ENCODE measurements at places on chromosomes 5 and 9. TPM values are rescaled to one million over a fixed set of nuclear protein-coding genes. Genes with fewer than 3 reads are reported as not detected.

GRCh38 chr5:139847790-139848507 lies 52.3 kb downstream of the PSD2 start:
- no peak for DNase-seq

DNA sequence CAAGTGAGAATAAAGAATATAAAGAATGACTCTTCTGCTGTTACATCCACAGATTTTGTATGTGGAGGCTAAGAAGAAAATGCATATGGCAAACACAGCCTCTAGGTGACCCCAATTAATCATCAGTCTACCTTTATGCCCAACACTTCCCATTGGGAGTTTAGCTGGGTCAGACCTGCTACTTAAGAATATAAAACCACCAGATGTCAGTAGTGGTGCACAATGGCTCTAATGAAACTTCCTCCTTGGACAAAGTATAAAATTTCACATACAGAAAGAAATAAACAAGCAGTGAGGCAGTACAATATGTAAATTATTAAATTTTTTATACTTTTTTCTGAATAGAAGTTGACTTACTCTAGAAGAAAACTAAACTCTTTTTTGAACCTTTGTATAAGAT lies 539.9 kb downstream of the BRINP1 start:
- DNase-seq = no peak

- DNase-seq = no peak
These were observed 1.5 kb downstream of the SEPTIN8 start for GRCh38 chr5:132775476-132775961.

- DNase-seq = no peak
These were observed 595.9 kb downstream of the DNAH5 start for GRCh38 chr5:13348568-13348967.

SPATA31A3 gene
- not detected for total RNA-seq

SLC6A3 gene
- 0.57 TPM for total RNA-seq

CARTPT gene
- not detected for total RNA-seq

NTNG2 gene
- 2.2 TPM for total RNA-seq

SLC6A18 gene
- total RNA-seq = not detected

- no peak for DNase-seq
These were observed 99.3 kb upstream of the NIPBL start for GRCh38 chr5:36777105-36777757.

DNA sequence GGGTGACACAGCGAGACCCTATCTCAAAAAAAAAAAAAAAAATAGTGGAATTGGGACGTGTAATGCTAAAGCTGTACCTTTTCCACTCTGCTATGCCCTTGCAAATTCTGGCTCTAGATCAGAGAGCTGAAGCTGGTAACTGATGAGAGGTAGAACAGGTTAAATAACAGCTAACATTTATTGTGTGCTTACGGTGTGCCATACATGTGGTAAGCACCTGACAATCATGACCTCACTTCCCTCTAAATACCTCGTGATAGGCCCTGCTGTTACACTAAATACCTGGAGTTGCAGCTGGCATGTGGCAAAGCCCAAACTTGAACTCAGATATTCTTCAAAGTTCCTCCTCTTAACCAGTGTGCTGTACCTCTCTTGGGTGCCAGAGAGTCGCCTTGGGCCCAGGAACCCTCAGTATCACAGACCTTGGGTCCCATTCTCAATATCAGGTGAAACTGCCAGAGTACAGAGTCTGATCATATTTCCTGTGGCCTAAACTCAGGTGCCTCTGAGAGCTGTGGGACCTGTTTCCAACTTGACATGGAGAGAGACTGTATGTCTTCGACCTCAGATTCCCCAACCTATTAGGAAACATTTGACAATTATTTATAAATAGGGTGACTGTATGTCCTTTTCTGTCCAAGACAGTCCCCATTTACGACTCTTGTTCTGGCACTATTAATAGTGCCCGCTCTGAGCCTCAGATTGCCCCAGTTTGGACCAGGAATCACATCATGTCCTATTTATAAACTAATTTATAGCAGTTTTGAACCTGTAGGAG lies 4.8 kb downstream of the ARL10 start:
- DNase-seq = no peak

GRCh38 chr9:115106642-115107041 lies 11.3 kb downstream of the TNC start:
- no peak for DNase-seq

SLCO4C1 gene
- total RNA-seq = 1.2 TPM

DNA sequence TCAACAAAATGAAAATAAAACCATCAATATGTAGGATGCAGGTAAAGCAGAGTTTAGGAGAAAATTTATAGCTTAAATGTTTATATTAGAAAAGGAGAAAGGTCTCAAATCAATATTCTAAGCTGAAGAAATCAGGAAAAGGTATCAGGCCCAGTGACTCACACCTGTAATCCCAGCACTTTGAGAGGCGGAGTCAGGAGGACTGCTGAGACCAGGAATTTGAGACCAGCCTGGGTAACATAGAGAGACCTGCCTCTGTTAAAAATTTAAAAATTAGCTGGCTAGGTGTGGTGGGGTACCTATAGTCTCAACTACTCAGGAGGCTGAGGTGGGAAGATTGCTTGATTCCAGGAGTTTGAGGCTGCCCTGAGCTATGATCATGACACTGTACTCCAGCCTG lies 32.2 kb downstream of the CCDC69 start:
- peak; percentile 9 for DNase-seq

C9orf50 gene
- total RNA-seq = not detected

DNA sequence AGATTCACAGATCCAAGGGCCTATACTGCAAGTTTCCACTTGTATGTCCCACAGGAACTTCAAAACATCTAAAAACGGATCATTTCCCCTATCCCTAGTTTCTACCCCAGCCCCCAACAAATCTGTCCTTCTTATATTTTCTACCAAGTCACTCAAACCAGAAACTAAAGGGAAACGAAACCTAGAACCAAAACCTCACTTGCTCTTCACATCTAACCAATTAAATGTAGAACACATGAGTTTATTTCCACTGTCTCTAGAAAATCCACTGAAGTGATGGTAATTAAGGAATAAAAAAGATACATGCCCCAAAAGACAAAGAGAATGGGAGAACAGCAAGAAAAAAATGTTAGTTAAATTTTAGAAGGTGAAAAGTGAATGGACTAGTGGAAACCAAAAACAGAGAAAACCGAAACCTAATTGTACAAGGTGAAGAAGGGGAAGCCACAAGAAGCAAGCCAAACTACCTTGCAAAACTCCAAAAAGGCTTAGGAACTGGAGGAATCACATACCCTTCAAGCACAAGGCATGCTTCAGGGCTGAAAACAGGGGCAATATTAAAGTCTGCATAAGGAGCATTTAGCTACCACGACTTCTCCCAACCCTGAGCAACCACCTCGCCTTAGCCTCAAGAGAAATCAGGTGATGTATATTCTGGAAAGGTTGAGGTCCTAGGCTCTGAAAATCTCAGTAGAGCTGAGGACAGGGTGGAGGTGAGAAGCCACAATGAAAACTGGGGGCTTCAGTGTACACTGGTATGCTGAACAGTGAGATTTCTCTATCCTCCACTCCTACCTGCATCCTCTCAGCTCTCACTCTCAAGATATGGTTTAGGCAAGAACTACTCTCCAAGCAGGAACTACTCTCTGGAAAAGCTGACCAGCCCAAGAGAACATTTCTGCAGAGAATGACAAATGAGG lies 11.1 kb downstream of the SMU1 start:
- DNase-seq = no peak

MEF2C gene
- total RNA-seq = 57.7 TPM
